ENCODE measurements at places on chromosomes 4 and X.

- no peak for DNase-seq
These were observed 24.8 kb downstream of the CDKN2AIP start for GRCh38 chr4:183469285-183469684.

- no peak for DNase-seq
These were observed 450.6 kb upstream of the RASGEF1B start for GRCh38 chr4:81922313-81922712.

- no peak for DNase-seq
These were observed 9.0 kb downstream of the TCEAL1 start for GRCh38 chrX:103637604-103638338.

DNA sequence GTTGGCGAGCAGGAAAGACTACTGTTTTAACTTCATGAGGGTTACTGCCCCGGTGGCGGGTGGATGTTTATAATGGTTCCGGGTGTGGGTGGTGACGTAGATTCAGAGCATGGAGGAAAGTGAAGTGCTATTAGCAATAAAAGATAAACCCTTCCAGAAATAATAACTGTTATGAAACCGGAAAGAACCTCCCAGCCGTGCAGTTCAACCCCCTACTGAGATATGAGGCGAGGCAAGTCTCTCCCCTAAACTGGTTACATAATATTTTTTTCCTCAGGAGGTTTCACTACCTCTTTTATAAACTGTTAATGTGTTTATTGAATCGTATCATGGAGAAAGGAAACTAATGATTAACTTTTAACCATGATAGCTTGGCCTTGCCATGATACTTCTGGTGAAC is 33.9 kb upstream of the STIM2 start:
- no peak for DNase-seq

- no peak for DNase-seq
These were observed 152.9 kb downstream of the NHS start for GRCh38 chrX:17527922-17528321.

DNA sequence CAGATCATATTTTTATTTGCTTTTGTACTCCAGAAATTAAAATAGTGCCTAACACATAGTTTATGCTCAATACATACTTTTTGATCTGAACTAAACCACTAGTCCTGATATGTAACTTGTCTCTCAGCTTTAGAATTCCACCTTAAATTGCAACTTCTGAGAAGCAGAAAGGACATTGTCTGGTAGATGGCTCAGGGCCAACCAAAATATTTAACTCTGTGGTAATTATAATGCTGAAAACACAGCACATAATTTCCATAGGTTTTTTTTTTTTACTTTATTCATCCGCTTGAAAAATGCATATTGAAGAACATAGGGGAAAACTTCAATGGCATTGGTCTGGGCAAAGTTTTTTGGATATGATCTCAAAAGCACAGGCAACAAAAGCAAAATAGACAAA is 59.3 kb downstream of the AREG start:
- no peak for DNase-seq

GRCh38 chr4:109233570-109233969 is 68.9 kb downstream of the COL25A1 start:
- DNase-seq = no peak

GRCh38 chr4:71272976-71273375 is 65.8 kb upstream of the SLC4A4 start:
- no peak for DNase-seq

DNA sequence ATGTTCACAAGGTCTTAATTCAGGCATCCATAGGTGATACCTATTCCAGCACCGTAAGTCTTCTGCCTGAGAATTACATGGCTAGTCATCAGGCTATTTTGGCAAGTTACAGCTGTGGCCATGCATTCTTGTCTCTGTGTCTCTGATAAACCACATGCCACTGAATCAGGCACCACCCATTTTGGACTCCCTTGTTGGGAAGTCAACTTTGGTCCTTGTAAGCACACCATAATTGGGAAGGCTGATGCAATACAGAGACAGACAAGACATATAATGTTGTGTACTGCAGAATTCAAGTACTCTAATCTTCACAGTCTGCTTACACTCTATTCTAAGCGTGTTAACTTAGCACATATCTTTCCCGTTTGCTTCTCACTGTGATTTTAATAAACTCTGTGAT is 483.7 kb upstream of the FTHL17 start:
- no peak for DNase-seq

GRCh38 chr4:141804836-141805235 is 168.5 kb downstream of the IL15 start:
- no peak for DNase-seq

- DNase-seq = no peak
These were observed 20.1 kb downstream of the NOCT start for GRCh38 chr4:139035650-139036049.

GRCh38 chr4:38082424-38083385 is 122.5 kb downstream of the PTTG2 start:
- no peak for DNase-seq

DNA sequence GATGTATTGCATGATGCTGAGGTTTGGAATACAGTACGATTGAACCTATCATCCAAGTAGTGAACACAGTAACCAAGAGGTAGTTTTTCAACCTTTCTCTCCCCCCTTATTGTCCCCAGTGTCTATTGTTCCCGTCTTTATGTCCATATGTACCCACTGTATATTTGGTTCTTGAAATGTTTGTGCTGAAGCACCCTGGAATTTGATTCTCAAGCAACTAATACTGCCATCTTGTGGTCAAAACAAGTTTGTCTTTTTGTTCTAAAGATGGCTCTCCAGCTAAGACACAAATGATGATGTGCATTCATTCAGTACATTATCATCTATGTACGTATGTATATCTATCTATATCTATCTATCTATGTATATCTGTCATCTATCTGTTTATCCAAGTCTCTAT is 33.5 kb upstream of the DCX start:
- no peak for DNase-seq

- no peak for DNase-seq
These were observed 62.7 kb upstream of the SCML1 start for GRCh38 chrX:17674601-17675000.

GRCh38 chr4:175071123-175071522 is 153.0 kb downstream of the ADAM29 start:
- DNase-seq = no peak

DNA sequence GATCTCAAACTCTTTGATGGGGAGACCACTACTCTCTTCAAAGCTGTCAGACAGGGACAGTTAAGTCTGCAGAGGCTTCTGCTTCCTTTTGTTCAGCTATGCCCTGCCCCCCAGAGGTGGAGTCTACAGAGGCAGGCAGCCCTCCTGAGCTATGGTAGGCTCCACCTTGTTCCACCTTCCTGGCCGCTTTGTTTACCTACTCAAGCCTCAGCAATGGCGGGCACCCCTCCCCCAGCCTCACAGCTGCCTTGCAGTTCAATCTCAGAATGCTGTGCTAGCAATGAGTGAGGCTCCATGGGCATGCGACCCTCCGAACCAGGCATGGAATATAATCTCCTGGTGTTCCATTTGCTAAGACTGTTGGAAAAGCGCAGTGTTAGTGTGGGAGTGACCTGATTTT is 42.1 kb upstream of the UGT2B10 start:
- no peak for DNase-seq

- DNase-seq = no peak
These were observed 10.7 kb upstream of the CXCL8 start for GRCh38 chr4:73729534-73730165.

GRCh38 chr4:99205153-99205979 is 13.7 kb downstream of the ADH6 start:
- no peak for DNase-seq

- DNase-seq = no peak
These were observed 20.4 kb upstream of the WAS start for GRCh38 chrX:48663241-48663640.

DNA sequence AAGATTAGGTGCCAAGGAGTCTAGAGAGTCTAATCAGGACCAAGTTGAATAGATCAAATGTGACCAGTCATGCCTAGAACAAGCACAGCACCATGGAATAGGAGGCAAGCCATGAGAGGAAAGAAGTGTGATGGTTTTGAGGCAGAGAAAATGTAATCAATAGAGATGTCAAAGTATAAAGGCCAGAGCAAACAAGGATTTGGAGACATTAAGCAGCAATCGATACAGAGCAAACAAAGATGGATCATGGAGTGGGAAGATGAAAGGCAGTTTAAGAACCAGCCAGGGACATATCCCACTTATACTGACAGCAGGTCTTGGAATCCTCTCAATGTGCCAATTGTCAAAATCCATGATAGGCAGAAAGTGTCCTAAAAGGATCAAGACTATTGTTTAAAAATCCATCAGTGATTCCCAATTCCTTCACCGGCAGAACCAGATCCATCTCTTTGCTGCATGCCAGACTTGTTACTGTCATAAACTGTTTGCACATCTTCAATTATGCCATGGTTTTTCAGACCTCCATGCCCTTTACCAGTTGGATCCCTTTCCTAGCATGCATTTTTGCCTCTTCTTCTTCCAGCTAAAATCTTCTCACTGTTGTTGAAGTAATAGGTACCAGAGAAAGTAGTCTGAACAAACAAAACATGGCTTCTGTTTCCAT is 520.7 kb upstream of the ARX start:
- no peak for DNase-seq

- DNase-seq = no peak
These were observed 1.2 kb downstream of the GNPDA2 start for GRCh38 chr4:44725166-44725565.

DNA sequence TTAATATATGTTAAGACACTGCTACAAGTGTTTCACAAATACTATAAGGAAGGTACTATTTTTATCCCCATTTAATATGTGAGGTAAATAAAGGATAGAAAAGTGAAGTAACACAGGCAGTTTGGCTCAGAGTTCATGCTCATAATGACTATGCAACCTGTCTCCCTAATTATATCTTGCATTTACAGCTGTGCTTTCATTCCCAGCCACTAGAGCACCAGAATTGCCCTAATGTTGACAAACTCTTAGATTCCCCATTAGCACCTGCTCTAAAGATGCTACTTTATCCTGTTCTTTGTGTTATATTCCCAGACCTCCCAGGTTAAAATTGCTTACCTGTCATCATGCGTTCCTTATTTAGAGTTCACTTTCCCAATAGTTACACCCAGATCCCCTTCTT is 833.6 kb downstream of the CCSER1 start:
- DNase-seq = no peak

DNA sequence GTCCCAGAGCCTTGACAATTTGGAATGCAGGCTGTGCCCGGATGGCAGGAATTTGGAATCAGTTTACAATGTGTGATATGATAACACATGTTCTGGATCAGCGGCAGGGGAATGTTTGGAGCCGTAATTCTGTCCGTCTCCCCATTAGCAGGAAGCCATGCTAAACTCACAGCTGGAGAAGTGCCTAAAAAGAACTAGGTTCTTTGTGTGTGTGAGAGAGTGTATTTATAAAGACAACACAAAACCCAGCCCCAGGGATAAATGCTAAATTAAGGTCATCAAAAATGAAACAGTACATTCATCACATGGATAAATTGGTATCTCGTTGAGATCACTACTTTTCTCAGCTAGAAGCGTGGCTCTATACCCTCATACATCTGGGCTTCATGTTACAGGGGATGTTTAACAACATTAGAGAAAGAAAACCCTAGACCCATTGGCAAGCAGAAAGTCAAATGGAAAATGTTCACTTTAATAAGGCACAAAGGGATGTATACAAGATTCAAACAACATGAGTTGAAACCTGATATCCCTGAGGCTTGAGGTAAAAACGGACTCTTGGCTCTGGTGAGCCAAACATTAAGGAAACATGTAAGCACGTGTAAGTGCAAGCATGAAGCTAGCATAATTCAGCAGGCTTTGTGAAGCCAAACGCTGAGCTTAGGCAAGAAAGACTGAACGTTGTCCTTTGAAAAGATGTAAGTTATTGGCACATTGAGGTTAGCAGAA is 18.0 kb upstream of the TMEM131L start:
- no peak for DNase-seq

DNA sequence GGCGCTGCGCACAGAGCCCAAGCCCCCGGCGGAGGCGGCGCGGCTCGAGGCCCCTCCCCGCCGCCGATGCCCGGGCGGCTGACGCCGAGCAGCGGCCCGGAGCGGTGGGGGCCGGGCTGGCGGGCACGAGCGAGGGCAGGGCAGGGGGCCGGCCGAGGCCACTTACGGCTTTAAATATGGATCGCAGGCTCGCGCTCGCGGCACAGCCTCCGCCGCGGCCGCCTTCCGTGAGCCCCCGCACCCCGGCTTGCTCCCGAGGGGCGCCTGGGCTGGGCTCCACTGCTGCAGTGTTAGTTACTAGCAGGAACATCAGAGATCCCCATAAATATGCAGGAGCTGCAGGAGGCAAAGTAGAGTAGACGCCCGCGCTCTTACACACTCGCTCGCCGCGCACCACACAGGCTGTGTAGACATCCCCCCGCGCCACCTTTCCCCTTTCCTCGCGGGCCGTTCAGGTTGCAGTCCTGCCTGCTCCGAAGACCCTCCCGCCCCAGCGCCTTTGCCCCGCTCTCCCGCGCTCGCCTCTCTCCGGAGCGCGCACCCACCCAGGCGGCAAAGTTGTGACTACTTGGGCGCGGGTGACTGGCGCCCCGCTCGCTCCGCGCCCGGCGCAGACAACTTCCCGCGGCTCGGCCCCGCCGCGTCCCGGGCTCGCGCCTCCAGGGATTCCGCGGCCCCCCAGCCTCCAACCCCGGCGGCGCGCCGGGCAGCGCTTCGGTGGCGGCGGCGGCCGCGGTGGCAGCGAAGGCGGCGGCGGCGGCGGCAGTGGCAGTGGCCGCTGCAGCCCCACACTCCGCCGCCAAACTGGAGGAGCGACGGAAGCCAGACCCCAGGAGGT is 152.0 kb upstream of the SLC4A4 start:
- DNase-seq = no peak

DNA sequence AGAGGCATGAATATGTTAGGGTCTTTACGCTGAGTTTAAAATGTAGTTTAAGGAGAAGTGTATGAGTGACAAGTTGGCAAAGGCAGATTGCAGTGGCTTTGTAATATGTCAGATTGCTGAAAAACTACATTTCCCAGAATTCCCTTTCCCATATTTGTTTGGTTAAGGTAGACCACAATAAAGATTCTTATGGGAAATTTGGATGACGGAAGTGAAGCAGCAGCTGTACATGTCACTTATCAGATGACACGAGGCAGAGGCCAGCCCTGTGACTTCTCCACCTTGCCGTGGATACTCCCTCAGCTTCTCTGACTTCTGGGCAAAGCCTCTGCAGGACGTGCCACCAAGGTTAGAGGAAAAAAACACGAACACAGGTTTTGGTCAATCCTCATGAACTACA is 229.7 kb upstream of the DKK2 start:
- no peak for DNase-seq

GRCh38 chr4:47334652-47335051 is 128.8 kb downstream of the COMMD8 start:
- DNase-seq = no peak

DNA sequence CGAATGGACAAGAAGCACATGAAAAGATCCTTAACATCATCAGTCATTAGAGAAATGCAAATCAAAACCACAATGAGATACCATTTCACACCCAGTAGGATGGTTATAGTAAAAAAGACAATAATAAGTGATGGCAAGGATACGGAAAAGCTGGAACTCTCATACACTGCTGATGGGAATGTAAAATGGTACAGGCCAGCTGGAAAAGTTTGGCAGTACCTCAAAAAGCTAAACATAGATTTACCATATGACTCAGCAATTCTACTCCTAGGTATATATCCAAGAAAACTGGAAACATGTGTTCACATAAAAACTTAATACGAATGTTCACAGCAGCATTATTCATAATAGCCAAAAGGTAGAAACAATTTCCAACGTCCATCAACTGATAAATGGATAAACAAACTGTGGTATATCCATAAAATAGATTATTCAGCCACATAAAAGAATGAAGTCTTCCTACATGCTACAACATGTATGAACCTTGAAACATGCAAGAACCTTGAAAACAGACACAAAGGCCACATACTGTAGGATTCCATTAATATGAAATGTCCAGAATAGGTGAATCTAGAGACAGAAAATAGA is 11.9 kb downstream of the RPS6KA3 start:
- DNase-seq = no peak

Measured in CD4-positive, alpha-beta T cell (primary cell).